ENCODE measurements at places on chromosomes 13 and 19.

- no peak for DNase-seq
Measured at GRCh38 chr13:26433776-26434175, 123.7 kb upstream of the WASF3 start.

DNA sequence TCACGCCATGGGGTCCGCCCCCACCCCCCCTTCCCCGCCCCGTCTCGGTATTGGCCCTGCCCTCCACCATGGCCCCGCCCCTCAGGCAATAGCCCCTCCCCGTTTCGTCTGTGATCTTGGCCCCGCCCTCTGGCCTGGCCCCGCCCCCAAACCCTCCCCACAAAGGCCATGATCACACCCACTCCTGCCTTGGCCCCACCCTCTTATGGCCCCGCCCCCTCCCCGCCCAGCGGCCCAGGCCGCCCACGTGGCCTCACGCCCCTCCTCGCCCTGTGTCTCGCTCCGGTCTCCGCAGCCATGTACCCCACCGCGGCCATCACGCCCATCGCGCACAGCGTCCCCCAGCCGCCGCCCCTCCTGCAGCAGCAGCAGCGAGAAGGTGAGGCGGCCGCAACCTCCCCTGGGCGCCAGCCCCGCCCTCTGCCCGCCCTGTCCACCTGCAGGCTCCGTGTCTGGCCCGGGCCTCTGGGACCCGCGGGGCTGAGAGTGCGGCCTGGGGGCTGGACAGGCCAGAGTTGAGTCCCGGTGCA, 61.3 kb downstream of the CELF5 start:
- DNase-seq = no peak

DNA sequence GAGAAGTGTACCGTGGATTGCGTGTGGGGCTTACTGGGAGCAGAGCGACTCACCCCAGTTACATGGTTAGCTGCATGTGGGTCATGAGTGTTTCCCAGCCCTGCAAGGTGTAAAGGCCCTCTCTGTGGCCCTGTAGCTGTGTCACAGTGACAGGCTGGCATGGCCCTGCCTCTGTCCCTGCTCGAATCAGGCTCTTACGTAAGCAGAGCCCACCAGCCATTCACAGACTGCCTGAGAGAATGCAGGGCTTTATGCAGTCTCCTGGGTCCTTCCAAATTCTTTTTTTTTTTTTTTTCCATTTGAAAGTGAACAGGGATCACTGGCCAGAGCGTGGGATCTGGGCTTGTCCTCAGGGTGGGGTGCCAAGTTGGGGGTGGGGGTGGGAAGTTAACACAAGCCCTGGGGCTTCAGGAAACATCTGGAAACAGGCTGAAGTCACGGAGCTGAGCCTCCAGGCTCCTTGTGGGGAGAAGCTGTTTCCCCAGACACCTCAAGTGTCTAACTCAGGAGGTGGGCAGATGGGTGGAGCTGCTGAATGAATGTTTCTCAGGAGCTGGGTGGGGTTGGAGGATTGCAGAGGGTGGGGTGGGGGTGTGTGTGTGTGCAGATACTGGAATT, 13.4 kb downstream of the TECR start:
- DNase-seq = no peak

- no peak for DNase-seq
Measured at GRCh38 chr19:49338691-49339300, 3.6 kb downstream of the CD37 start.

- DNase-seq = peak; percentile 57
Measured at GRCh38 chr19:45424191-45425058, 708 bp upstream of the ERCC1 start.

DNA sequence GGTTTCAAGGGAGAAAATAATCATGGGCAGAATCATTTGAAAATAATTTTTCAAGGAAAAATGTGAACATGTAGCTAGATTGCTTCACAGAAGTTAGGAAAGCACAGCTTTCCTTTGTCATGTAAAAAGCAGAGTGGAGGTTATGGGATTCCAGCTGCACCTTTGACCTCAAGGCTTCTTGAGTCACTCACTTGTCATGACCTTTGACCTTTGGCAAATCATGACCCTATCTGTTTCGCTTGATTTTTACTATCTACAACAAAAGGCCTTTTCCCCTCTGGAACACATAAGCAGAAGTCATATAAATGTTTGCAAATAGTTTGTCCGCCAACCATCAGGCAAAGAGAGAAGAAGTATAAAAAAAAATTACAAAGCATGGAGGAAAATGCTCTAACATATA, 210.7 kb upstream of the MIR17HG start:
- no peak for DNase-seq

- DNase-seq = no peak
Measured at GRCh38 chr19:10018263-10018662, 5.0 kb downstream of the RDH8 start.

- no peak for DNase-seq
Measured at GRCh38 chr19:50233308-50233910, 30.0 kb downstream of the MYH14 start.

- DNase-seq = no peak
Measured at GRCh38 chr13:102721800-102722231, 27.0 kb upstream of the METTL21C start.

All from smooth muscle cell of the brain vasculature (primary cell).